ENCODE measurements at places on chromosomes 6 and 20.
A peak's percentile ranks its signal among the peaks of the same experiment; 100 is the strongest.

- no peak for DNase-seq
Observed at GRCh38 chr6:144586986-144587385, 301.9 kb downstream of the UTRN start.

- DNase-seq: no peak
Observed at GRCh38 chr6:113149511-113149910, 707.6 kb upstream of the MARCKS start.

DNA sequence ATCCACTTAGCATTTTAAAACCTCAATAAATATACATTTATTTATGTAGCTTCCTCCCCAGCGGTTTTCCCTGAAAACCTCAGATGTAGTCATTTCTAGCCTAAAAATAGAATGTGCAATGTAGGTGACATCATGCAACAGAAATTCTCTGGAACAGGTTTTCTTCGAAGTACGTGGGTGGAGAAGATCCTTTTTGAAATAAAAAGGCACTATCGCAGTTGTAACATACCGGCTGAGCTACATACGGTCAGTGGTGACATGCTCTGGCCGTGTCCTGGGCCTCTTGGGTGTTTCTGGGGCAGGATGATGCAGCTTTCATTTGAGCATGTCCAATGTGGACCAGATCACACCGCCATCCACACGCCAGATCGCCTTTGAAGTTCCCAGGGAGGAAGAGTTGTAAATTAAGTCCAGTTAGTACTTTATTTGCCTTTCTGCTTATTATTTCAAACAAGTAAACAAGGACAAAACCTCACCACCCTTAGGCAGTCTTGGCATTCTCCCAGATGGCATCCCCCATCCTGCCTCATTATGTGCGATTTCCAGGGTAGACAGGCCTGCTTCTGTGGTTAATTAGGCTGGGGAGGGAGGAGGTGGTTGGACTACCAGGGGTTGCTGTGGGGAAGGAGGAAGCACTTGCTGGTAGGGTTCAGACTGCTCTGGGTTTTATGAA is 109.5 kb upstream of the CLDN20 start:
- DNase-seq: peak; percentile 81

DNA sequence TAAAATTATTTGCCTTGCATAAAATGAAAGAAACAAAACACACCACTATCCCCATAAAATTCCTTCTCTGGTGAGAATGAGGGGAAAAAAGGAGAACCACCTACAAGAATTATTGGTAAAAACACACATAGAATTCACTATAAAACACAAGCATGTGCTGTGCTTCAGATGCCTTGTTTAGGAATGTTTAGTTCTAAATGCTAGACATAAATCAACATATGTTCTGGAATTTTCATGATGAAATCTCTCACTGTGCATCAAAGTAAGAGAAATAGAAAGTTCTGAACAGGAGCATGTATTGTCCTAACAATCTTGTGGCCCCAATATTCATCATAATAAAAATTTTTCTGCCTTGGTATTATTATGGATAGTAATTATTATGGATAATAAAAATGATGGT is 111.0 kb downstream of the PLCB4 start:
- DNase-seq: no peak

GRCh38 chr6:99114769-99115406 is 167.1 kb upstream of the FBXL4 start:
- DNase-seq: no peak

DNA sequence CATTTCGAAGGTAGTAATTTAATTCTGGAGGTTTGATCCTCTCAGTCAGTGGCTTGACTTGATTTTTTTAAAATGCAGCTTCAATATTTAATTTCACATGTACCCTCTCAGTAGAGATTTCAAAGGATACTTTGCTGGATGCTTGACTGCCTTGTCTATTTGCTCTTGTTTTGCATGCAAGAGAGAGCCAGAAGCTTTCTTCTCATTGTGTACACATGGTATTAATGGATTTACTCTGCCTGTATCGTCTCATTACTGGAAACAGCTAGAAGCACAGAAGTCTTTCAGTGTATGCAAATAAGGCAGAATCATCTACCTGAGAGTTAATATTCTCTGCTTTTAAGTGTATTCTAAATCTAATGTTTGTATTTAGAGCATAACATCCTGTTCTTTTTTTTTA is 84.3 kb upstream of the FOXO3 start:
- no peak for DNase-seq

- no peak for DNase-seq
Observed at GRCh38 chr6:47187113-47187512, 122.6 kb downstream of the TNFRSF21 start.

GRCh38 chr6:43436577-43437282 is 9.4 kb downstream of the ABCC10 start:
- peak; percentile 66 for DNase-seq

- DNase-seq: no peak
Observed at GRCh38 chr6:57301757-57302156, 15.7 kb upstream of the PRIM2 start.

DNA sequence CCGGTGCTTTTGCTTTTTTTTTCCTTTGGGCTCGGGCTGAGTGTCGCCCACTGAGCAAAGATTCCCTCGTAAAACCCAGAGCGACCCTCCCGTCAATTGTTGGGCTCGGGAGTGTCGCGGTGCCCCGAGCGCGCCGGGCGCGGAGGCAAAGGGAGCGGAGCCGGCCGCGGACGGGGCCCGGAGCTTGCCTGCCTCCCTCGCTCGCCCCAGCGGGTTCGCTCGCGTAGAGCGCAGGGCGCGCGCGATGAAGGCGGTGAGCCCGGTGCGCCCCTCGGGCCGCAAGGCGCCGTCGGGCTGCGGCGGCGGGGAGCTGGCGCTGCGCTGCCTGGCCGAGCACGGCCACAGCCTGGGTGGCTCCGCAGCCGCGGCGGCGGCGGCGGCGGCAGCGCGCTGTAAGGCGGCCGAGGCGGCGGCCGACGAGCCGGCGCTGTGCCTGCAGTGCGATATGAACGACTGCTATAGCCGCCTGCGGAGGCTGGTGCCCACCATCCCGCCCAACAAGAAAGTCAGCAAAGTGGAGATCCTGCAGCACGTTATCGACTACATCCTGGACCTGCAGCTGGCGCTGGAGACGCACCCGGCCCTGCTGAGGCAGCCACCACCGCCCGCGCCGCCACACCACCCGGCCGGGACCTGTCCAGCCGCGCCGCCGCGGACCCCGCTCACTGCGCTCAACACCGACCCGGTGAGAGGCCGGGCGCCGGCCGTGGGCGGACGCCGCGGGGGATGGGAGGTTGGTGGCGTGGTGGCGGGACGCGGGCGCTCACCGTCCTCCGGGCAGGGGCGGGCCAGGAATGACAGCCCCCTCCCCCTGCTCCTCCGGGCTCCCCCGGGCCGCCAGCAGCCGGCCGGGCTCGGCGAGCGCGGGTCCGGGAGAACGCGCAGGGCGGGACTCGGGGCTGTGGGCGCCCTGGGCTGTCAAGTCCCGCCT is 606 bp downstream of the ID4 start:
- no peak for DNase-seq

DNA sequence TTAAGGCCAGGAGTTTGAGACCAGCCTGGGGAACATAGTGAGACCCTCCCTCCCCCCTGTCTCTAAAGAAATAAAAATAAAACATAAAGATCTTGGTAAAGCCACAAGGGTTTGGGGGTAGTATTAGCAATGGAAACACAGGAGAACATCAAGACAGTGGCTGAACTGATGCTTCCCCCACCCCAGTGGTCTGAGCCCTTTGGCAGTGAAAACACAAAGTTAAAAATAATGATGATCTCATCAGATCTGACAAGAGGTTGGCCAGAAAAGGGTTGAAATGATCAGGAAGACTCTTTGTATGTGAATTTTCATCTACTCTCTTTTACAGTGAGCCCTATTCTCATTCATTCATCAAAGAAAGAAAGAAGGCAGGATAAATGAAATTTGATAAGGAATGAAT is 93.7 kb downstream of the KCNB1 start:
- DNase-seq: no peak

Measured in astrocyte of the cerebellum (primary cell).